ENCODE measurements at places on chromosomes 16 and 17. TPM values are rescaled to one million over a fixed set of nuclear protein-coding genes. Genes with fewer than 3 reads are reported as not detected.

The MPO gene
- not detected for total RNA-seq

The DHODH gene
- total RNA-seq: 5.1 TPM

The SCIMP gene
- under 0.01 TPM for total RNA-seq

The ZNF689 gene
- total RNA-seq: 3.8 TPM

The NPTX1 gene
- under 0.01 TPM for total RNA-seq

The RNF157 gene
- total RNA-seq: not detected

The EVI2A gene
- under 0.01 TPM for total RNA-seq

The WFIKKN2 gene
- total RNA-seq: not detected

The KRTAP9-4 gene
- not detected for total RNA-seq

The CRYM gene
- total RNA-seq: 0.64 TPM

The PMFBP1 gene
- 1.3 TPM for total RNA-seq

The P2RX1 gene
- total RNA-seq: not detected

Data from tracheal epithelial cell (primary cell).